ENCODE measurements at places on chromosomes 3 and 15.
A peak's percentile ranks its signal among the peaks of the same experiment; 100 is the strongest.

DNA sequence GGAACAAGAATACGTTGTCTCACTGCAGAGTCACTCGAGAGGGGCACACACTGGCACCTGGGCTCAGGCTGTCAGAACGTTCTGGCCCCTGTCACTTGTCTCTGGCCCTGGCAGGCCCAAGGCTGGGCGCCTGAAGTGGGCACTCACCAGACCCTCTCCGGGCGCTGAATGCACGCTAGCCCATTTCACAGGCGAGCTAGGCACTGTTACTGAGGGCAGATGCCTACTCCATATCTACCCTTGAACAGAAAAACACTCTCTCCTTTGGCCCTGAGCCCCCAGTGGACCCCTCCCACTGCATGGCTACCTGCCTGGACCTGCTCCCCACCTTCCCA, 42.3 kb upstream of the IQSEC1 start:
- DNase-seq = no peak

GRCh38 chr15:33722005-33722672, 246.2 kb upstream of the CHRM5 start:
- DNase-seq = no peak

- no peak for DNase-seq
Measured at GRCh38 chr3:155496206-155496605, 202.7 kb upstream of the STRIT1 start.

- DNase-seq = no peak
Measured at GRCh38 chr15:67082007-67082536, 16.7 kb downstream of the SMAD3 start.

GRCh38 chr3:12981306-12982275, 91.6 kb downstream of the IQSEC1 start:
- no peak for DNase-seq

GRCh38 chr3:17979911-17980310, 237.5 kb upstream of the TBC1D5 start:
- DNase-seq = peak; percentile 20

GRCh38 chr15:27983496-27983895, 115.6 kb downstream of the OCA2 start:
- no peak for DNase-seq

DNA sequence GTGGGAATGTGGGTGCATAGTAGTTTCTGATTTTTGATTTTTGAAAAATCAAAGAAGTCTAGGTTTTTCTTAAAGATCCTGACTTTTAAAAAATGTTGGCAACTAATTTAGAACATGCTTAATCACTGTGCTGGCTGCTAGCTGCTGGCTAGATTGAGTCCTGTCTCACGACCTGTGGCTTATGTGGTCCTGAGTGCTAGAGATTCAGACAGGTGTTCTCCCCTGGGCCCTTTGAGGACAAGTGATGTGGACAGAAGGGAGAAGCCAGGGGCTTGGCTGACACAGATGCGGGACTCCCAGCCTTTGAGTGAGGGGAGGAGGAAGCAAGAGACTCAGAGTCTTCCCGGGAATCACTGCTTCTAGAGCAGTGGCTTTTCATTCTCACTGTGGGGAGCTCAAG, 47.5 kb downstream of the CORO2B start:
- no peak for DNase-seq

DNA sequence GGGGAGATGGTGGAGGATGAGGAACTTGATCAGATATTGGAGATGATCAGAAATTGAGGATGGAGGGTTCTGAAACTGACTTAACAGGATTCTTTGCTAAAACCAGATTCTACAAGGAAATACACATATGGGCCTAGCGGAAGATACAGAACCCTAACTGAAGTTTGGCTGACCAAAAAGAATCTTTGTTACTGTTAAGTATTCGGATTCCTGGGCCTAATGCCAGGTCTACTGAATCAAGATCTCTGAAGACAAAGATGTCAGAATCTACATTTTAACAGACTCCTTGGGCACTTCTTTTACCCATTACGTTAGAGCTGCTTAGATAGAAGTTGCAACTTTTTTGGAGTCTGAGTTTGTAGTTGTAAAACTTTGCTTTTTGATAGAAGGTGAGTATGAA, 137.7 kb downstream of the FNDC3B start:
- peak; percentile 58 for DNase-seq

DNA sequence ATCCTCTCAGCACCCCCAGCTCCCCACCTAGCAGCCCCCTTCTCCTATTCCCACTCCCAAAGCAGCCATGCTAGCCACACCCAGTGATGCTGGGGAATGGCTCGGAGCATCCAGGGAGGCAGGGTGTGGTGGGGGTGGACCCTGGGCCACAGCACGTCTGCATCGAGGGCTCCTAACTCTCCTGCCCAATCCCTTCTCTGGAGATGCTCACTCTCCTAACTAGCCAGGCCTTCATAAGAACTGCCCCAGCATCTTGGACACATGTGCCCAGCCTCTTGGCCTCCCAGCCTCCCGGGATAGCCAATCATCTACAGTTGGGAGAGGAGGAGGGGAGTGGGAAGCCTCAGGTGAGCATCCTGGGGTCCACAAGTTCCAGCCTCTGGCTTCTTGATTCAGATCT, 2.7 kb downstream of the PCBP4 start:
- DNase-seq = no peak

DNA sequence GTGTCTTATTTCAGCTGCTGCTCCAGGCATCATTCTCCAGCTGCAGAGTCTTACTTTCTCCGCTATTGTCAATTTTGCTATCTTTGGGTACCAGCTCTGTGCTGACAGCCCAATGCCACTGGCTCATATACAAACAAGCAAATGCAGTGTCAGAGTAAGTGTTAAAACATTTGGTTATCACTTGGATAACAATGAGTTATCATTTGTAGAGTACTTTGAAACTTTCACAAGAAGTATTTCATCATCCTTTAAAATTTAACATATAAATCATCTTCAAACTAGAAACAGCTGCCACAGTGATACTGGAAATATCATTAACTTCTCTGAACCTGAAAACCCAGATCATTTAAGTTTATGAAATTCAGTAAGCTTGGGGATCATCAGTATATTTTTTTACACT, 13.8 kb downstream of the TSPAN3 start:
- no peak for DNase-seq

GRCh38 chr15:50506121-50506520, 40.3 kb downstream of the USP50 start:
- DNase-seq = peak; percentile 10

GRCh38 chr3:166955201-166955939, 424.7 kb downstream of the ZBBX start:
- no peak for DNase-seq

GRCh38 chr3:176867681-176868663, 329.3 kb downstream of the TBL1XR1 start:
- DNase-seq = no peak
